ENCODE measurements at places on chromosomes 3 and 15.

DNA sequence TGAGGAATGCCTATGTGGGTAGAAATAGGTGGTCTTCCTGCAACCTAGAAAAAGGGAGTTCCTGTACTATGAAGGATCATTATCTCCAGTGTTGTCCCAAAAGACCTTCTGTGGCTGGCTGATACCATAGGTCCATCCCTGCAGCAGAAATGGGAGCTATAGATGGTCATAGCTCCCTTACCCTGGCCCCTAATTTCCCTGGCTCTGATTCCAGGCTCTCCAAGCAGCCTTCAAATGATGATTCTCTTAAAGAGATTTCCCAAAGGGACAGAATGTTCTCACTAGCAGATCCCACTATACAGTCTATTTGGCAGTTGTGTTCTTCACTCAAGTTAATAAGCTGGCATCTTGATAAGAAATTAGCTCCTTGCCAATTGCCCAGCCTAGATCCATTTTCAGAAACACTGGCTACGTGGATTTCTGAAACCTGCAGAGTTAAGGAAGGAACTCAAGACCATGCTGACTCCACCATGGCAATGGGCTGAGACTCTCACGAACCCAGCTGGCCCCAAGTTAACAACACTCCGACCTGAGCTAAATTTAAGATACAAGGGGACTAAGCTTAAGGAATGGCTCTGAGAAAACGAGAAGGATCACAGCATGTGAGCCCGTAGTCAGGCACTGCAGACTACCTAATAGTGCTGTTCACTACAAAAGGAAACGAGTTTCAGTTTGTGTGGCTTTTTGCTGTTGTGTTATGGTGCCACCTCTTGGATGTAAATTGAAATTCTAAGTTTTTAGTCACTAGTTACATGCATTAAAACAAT, 11.4 kb downstream of the C15orf40 start:
- H3K36me3 ChIP-seq, result peaks cover 5% of the 10 kb centered on the region
- H3K4me1 ChIP-seq, result peaks cover 7% of the 10 kb centered on the region

GRCh38 chr3:185916042-185916833, 21.6 kb downstream of the TRA2B start:
- no peak overlapping the region for H3K27ac ChIP-seq
- no peak for DNase-seq
- H3K36me3 ChIP-seq, result peaks cover 83% of the 10 kb centered on the region
- no peak overlapping the region for H3K4me3 ChIP-seq
- no peaks in the 10 kb centered on the region for H3K4me1 ChIP-seq

DNA sequence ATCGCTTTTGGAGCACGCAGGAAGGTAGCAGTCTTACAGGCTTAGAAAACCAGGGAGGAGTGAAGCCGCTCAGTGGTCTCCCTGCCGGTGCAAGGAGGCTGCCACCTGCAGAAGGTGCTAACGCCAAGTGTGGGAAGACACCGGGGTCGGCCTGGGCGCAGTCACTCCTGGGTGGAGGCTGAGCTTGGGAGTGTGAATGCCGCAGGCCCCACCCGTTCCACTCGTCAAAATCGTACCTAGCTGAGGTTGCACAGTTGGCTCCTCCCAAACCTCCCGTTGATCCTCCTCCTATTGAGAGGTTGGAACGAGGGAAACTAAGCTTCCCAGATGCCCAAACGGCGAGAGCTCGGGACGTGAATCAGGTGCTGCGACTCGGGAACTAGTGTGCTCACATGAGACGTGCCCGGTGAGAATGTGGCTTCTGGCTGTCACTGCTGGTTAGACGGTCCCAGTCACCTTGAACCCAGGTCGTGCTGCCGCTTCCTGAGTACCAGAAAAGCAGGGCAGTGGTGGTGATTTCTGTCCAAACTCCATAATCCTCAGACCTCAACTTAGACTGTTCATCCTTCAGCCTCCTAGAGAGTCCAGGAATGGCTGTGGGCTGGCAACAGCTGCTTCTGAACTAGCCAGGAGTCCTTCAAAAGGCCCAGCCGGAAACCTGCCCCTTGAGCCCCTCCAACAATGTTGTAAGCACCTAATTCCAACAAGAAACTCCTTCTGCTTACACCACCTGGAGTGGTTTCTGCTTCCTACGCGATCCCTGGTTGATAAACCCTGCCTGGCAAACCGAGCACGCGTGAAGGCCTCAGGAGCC, 156.0 kb downstream of the XXYLT1 start:
- no peaks in the 10 kb centered on the region for H3K27me3 ChIP-seq
- DNase-seq, result peak; percentile 42
- no peak overlapping the region for H3K27ac ChIP-seq
- no peaks in the 10 kb centered on the region for H3K36me3 ChIP-seq

- H3K4me1 ChIP-seq, result peaks cover 27% of the 10 kb centered on the region
- H3K36me3 ChIP-seq, result no peaks in the 10 kb centered on the region
- no peaks in the 10 kb centered on the region for H3K27me3 ChIP-seq
- H3K4me3 ChIP-seq, result no peak overlapping the region
- H3K27ac ChIP-seq, result peak overlapping the region; percentile 45
- DNase-seq, result peak; percentile 65
Observed at GRCh38 chr3:113736548-113737089, 9.4 kb downstream of the NAA50 start.

DNA sequence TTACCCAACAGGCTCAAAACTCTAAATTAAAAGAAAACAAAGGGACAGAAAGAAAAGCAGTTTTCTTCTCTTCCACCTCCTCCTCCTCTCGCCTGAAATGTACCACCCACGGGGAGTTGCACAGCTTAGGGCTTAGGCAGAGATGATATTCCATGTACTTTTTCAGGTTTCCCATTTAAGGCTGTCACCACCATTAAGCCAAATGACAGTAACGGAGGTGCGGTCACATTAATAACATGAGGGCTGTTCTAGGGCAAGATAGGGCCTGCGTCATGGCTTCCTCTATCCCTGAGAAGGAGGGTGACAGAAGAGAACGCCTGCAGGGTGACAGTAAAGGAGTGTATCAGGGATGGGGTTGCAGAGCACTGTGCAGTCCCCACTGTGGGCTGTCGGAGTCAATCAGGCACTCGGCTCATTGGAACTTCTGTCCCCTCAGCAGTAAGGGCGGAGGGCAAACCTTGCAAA, 51.7 kb upstream of the TJP1 start:
- no peak overlapping the region for H3K4me3 ChIP-seq
- no peak overlapping the region for H3K27ac ChIP-seq
- peaks cover 12% of the 10 kb centered on the region for H3K4me1 ChIP-seq
- no peaks in the 10 kb centered on the region for H3K27me3 ChIP-seq

DNA sequence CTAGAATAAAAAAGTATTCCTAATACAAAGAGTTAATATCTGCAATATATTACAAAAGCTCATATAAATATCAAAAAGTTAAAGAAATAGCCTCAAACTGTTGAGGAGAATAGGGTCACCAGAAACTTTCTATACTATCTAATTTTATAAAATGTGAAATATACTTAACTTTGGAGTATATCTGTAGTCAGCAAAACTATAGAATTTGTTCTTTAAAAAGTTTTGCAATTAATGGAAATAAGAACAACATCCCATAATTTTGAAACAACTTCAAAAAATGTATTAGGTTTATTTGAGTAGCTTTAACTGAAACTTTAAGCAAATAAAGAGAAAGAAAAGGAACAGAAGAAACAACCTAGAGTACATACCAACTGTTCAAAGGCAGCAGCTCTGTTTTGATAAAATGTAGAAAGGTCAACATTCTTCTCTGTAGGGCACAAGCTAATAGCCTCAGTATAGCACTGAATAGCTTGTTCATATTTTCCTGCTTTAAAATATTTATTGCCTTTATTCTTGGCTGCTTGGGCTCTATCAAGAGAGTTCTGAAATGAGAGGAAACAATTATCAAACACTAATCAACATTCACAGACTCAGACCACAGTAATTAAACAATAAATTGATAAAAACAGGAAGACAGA, 14.3 kb downstream of the TOMM70 start:
- H3K4me1 ChIP-seq, result peaks cover 28% of the 10 kb centered on the region
- DNase-seq, result no peak
- no peak overlapping the region for H3K27ac ChIP-seq
- H3K4me3 ChIP-seq, result no peak overlapping the region

DNA sequence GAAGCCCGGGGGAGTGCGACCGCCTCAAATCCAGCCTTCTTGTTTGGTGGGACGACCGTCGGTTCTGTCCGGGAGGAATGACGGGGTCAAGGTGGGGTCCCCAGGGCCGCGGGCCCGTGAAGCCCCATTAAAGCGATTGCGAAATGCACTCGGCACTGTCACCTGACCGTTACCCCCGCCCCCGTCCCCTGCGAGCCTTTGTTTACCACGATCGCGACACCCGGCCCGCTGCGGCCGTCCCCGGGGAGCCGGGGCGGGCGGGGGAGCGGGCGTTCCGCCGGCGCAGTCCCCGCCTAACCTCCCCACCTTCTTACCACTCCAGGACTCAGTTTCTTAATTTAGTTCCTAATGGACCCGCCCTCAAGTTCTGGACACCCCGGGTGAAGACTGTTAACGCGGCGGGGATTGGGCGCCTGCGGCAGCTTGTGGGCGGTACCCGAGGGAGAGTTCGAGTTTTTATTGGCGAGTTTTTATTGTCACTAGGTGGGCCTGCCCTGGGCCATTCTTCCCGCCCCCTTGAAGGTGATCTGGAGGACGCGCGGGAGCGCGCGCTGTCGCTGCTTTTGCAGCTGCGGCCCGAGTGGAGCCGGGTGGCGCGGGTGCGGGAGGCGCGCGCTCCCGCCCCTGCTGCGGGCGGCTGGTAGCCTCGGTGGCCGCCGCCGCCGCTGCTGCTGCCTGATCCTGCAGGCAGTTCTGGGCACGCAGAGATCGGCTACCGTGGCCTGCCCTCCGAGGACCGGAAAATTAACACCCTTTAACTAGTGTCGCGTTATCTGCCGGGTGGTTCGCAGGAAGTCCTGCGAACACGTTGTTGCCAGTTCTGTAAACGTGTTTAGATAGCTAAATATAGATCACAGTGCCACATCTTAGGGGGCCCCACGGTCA, 1.0 kb downstream of the KLHL24 start:
- no peaks in the 10 kb centered on the region for H3K27me3 ChIP-seq
- DNase-seq, result peak; percentile 97
- H3K4me3 ChIP-seq, result peak overlapping the region; percentile 94
- H3K27ac ChIP-seq, result peak overlapping the region; percentile 52

DNA sequence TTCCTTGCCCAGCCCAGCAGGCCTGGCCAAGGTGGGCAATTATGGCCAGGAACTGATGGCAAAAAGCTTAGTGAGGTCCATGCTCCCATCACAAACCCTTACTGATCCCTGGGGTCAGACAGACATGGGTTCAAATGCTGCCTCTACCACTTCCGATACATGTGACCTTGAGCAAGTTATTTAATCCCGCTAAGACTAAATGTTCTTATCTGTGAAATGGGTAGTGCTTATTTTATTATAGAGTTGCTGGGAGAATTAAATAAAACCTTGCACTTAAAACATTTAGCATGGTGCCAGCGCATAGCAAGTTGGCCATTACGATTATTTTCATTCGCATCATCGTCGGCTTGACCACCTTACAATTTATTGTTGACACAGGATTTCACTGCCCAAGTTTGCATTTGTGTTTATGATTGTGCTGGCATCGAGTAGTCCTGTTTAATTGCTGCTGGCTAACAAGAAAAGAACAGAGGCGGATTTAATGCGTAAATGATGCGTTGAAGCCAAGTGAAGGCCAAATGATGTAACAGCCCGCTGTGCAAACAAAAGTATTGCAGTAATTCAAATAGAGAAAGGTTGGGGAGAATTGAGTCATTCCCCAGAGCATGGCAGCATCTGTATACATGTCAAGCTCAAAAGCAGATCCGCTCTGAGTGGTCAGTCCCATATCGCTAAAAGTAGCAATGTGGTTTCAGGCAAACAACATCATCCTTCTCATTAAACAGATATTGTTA, 7.3 kb upstream of the FURIN start:
- H3K4me3 ChIP-seq, result no peak overlapping the region
- H3K27me3 ChIP-seq, result no peaks in the 10 kb centered on the region
- no peak overlapping the region for H3K27ac ChIP-seq
- H3K36me3 ChIP-seq, result no peaks in the 10 kb centered on the region
- no peak for DNase-seq
- H3K4me1 ChIP-seq, result peaks cover 7% of the 10 kb centered on the region

DNA sequence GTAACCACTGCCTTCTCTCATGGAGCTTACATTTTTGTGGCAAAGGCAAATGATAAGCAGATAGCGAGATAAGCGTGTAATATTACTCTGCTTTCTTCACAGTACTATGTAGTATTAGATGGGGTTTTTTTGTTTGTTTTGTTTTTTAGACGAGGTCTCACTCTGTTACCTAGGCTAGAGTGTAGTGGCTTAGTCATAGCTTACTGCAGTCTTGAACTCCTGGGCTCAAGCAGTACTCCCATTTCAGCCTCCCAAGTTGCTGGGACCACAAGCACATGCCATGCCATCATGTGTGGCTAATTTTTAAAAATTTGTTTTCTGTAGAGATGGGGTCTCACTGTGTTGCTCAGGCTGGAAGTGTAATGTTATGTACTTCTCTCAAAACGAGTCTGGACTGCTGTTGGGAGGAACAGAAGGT, 22.9 kb downstream of the MBNL1 start:
- H3K4me1 ChIP-seq, result peaks cover 46% of the 10 kb centered on the region
- H3K27ac ChIP-seq, result peak overlapping the region; percentile 57
- no peaks in the 10 kb centered on the region for H3K27me3 ChIP-seq
- H3K36me3 ChIP-seq, result no peaks in the 10 kb centered on the region
- H3K4me3 ChIP-seq, result no peak overlapping the region

- peaks cover 17% of the 10 kb centered on the region for H3K36me3 ChIP-seq
- DNase-seq, result no peak
- H3K27ac ChIP-seq, result no peak overlapping the region
- no peaks in the 10 kb centered on the region for H3K27me3 ChIP-seq
- H3K4me1 ChIP-seq, result peaks cover 3% of the 10 kb centered on the region
- no peak overlapping the region for H3K4me3 ChIP-seq
Observed at GRCh38 chr3:33035596-33035995, 61.4 kb downstream of the GLB1 start.

GRCh38 chr3:154112146-154112852, 8.9 kb upstream of the ARHGEF26 start:
- H3K36me3 ChIP-seq, result no peaks in the 10 kb centered on the region
- H3K27ac ChIP-seq, result no peak overlapping the region
- no peak for DNase-seq

DNA sequence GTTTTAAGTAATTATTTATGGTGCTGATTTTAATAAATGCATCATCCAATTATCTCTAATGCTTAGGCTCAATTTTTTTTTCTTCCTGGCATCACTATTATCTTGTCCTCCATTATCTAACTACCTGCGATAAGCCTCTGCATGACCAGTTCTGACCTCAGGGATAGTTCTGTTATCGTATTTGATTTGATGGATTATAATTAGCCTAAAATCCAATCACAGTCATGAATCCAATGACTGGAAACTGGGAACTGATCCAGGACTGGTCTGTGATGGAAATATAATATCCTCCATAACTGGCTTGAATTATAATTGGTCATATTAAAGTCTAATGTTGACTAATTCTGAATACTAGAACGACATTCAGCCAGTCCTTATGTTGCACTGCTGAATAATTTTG, 1.1 kb downstream of the MYH15 start:
- no peak overlapping the region for H3K27ac ChIP-seq
- no peaks in the 10 kb centered on the region for H3K36me3 ChIP-seq
- no peak for DNase-seq

DNA sequence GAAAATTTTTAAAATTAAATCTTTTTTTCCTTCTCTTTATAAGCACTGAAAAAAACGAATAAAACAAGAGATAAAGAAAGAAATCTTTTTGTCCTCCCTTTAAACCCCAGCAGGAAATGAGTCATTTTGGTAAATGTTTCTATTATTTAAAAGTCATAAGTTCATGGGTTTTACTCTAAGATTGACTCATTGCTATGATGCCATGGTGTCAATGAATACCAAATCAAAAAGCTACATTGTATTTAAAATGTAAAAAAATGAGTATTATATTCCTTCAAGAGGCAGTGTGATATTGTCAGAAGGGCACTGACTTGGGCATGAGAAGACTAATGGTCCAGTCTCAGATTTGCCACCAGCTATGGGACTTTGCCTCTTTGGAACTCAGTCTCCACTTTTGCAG, 303.4 kb upstream of the DNAJC19 start:
- no peak for DNase-seq
- H3K27me3 ChIP-seq, result no peaks in the 10 kb centered on the region
- no peak overlapping the region for H3K4me3 ChIP-seq
- no peaks in the 10 kb centered on the region for H3K4me1 ChIP-seq
- H3K27ac ChIP-seq, result no peak overlapping the region
